SW480 (cell line): ENCODE measurements at places on chromosomes 4 and X.

DNA sequence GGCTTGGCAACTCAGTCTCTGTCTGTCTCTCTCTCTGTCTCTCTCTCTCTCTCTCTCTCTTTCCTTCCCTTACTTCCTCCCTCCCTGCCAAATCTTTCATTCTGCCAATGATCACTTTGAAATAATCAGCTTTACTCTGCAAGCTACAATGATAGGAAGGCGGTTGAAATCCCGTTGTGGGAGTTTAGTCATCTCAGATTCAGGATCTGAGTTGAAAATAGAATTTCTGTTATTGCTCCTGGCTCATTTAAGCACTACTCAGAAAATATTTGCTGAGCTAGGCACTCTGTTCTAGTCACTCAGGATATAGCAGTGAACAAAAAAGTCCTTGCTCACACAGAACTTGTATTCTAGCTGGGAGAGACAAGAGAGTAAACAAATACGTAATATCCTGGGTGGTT, 56.3 kb upstream of the DCTD start:
- no peak for DNase-seq

DNA sequence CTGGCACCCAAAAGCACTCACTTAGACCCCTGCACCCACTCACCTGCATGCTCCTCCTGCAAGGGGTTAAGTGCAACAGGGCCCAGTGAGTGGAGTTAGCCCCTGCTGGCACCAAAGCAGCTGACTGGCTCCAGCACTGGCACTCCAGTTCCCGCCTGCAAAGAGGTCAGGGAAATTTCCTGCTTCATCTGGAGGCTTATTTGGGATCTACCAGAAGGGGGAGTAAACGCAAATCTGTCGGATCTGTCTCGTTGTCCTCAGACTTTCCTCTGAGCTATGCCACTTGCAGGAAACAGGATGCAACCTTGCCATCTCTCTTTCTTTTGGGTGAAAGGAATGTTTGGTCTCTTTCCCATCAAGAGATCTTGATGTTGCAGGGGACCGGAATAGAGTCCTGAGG, 435.6 kb downstream of the PCDH10 start:
- DNase-seq = no peak

DNA sequence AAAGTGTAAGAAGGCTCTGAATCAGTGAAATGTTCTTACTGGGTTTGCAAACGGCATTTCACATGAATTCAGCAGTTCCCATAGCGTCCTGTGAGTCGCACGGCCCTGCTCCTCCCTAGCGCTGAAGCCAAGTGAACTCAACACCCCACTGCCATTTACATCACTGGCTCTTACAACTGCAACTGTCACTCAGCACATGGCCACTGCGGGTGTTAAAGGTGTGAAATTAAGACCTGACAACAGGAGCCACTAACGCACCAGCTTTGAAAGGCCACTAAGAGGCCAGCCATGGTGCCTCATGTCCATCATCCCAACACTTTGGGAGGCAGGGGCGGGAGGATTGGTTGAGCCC, 31.7 kb downstream of the RNF212 start:
- no peak for DNase-seq

DNA sequence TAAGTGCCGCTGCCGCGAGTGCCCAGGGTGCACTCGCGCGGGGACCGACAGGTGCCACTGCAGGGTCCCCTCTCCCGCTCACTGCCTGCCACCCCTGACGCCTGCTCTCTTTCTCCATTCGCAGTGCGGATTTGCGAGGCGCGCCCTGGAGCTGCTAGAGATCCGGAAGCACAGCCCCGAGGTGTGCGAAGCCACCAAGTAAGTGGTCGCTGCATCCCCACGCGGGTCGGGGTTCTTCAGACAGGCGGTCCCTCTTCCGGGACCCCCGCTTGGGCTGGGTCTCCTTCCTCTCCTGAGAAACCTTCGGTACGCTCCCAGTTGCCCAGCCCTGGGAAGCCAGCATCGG, 547 bp downstream of the GUCY1A1 start:
- DNase-seq = no peak

DNA sequence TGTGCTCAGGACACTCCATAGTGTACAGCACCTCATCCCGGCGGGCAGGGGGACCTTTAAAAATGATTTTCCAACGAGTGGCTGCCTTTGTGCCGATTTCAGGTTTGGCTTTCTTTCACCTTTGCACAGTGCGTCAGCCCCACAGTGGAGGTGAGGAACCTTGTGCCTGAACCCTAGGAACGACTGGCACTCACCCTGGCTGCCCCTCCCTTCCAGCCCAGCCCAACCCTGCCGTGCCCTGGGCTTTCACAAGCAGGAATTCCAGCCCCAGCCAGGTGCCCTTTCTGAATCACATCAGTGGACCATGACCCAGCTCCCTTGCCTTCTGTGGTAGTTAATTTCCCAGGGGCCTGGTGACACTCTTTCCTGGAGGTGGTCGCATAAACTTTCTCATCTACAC, 1.3 kb downstream of the TMEM164 start:
- DNase-seq = peak; percentile 45

DNA sequence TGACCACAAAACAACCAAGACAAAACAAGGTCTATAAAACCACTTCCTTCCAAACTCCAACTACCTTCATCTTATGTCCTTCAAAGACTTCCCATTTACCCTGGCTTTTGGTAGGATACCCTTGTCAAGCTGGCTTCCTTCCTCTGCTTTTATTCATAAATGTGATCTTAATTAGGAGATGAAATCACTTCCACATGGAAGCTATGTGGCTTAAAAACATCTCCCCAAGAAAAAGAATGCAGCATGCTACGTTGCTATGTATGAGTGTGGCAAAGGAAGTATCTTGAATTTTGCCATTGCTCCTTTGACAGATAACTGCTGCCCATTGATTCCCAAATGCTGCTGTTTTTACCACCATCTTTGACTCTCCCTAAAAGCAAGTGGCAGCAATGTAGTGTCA, 46.4 kb upstream of the VEGFD start:
- no peak for DNase-seq

DNA sequence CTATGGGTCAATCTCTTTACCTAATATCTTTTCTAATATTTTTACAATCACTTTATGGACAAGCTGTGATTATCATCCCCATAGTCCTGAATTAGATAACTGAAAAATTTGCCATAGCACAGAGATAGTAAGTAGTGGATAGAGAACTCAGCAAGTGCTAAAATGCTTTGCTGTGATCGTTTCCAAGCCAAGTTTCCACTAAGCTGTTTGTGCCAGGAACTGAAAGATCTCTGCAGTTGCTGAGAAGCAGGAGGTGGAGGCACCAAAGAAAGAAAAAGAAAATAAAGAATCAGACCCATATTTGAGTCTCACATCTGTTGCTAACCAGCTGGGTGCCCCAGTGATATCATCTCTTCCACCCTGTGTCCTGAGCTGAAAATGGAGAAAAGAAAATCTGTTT, 605.6 kb upstream of the BOD1L1 start:
- DNase-seq = no peak

- no peak for DNase-seq
Measured at GRCh38 chr4:156901871-156902270, 69.7 kb downstream of the PDGFC start.

DNA sequence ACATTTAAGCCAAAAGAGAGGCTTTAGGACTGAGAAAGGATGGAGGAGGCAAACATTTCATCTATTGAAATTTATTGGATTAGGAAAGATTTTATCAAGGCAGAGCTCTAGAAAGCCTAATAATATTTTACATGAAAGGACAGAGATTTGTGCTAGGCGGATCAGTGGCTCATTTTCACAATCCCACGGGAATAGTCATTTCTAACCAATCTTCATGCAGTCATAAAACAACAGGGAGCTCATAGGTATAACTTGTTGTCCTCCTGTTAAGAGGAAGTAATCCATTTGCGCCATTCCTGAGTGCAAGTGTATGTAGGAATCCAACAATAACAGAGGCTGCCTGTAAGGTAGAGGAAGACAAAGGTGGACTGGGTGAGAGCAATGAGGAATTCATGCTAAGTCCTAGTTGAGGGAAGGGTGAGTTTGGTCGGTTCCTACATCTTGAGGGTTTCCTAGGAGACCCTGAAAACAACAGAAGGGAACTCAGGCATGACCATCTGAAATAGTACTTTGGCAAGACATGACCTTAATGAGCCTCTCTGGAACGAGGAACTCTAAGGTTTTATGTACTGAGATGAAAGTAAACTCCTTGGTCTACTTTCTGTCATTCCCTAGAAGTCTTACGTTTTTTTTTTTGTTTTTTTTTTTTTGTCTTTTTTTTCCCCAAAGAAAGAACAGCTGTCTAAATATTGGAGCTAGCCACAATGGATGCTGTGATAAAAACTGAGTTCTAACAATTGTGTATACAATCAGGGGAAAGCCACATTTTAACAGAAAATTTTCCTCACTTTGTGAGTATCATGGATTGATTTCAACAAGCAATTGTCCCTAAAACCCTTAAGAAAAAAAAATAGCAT, 89.7 kb downstream of the GEMIN8 start:
- no peak for DNase-seq

DNA sequence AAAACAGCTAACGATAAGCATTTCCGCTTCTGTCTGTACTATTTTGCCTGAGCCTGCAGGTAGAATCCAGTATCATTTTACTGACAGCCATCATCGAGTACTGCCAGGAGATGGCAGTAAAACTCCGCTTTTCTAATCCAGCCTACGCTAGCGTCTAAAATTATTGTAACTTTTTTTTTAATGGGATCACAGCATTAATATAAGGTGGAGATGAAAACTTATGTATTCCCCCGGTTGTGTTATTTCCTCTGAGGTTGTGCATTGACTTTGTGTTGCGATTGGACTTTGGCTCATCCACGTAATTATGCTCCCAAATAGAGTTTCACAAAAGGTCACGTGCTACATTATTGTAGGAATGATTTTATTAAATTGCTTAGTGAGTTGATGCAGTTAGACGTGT, 248.1 kb downstream of the C4orf33 start:
- peak; percentile 16 for DNase-seq

DNA sequence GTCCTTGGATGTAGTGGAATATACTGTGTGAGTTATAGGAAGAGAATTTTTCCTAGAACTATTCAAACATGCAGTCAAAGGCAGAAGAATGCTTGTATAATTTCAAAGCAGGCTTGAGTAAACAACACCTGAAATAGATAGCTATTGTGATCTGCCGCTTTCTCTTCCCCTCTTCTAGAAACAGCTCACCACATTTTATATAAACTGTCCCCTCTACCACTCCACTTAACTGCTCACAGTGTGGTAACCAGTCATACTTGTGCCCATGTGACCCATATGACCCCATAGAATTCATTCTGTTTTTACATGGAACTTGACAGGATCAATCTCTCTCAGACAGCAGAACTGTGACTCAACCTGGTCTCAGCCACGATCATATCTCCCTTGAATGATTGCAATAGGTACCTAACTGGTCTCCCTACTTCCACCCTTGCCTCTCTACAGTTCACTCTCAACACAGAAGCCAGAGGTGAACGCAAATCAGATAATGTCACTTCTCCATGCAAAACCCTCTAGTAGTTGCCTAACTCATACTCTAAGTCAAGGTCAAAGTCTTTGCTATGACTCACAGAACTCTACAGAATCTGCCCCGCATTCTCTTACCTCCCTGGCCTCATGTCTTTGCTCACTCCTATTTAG, 85.6 kb upstream of the EFHC2 start:
- DNase-seq = peak; percentile 5
